Caki2 (cell line): ENCODE measurements at places on chromosomes 4 and X.
A peak's percentile ranks its signal among the peaks of the same experiment; 100 is the strongest.

GRCh38 chrX:130136961-130137360, 26.7 kb upstream of the ELF4 start:
- DNase-seq, result no peak

DNA sequence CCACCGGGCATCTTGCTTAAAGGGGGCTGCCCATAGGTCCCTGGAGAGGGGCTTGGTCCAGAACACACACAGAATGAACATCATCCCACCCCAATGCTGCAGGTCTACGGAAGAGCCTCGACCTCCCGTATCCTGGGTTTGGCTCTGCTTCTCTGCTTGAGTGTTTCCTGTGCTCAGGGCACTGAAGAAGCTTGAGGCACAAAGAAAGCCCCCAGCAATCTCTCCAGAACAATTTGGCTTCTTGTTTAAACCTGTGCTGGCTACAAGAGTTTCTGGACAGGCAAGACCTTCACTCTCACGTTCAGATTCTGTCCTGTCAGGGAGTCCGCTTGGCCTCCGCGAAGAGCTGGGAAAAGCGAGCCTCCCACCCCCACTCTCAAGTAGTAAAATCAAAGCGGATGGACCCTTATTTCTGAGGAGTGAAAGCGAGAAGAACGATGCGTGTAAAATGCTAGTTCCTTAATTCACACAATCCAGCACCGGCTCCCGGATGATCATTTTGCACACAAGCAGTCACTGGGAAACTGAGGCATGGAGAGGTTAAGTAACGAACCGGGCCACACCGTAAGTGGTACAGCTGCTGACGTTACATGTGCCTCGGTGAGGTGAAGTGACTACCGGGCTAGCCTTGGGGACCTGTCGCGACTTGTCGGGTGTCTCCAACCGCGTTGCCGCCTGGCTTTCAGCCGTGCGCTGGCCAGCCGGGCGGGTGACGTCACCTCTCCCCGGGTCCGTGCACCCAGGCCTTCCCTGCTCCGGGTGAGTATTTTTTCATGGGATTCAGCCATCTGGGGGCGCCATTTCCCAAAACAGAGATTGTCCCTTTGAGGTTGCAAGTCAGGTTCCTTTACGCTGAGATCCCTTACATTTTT, 3.1 kb upstream of the SFRP2 start:
- no peak for DNase-seq

DNA sequence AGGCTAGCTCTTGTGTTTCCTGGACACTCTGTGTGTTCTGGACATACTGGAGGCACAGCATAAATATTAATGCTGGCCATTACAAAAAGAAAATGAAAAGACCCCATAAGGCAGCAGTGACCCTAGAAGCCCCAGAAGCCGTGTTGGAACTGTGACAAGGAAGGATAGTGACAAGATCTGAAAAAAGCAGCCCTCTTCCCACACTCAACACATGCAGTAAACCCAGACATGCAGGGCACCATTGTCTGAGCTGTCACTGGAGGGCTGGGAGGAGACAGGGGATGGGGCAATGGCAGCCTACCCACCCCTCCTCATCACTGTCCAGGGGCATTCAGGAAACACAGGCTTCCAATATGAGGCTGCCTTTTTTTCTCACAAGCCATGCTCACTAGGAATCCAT, 6.5 kb downstream of the TRIM2 start:
- DNase-seq, result no peak

DNA sequence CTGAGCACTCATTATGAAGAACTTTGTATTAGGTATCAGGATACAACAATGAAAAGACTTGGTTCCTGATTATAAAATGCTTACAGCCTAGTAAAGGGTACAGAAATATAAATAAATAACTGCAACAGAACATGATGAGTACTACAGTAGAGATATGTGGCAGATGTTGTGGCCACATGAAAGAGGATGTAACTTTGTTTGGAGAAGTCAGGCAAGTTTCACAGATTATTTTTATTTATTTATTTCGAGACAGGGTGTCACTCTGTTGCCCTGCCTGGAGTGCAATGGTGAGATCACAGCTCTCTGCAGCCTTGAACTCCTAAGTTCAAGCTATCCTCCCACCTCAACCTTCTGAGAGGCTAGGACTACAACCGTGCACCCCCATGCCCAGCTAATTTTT, 15.8 kb upstream of the UBE2K start:
- no peak for DNase-seq

GRCh38 chr4:21697583-21697982, 251.0 kb downstream of the KCNIP4 start:
- DNase-seq, result peak; percentile 46

- DNase-seq, result no peak
Observed at GRCh38 chrX:115624916-115625315, 63.9 kb downstream of the PLS3 start.

DNA sequence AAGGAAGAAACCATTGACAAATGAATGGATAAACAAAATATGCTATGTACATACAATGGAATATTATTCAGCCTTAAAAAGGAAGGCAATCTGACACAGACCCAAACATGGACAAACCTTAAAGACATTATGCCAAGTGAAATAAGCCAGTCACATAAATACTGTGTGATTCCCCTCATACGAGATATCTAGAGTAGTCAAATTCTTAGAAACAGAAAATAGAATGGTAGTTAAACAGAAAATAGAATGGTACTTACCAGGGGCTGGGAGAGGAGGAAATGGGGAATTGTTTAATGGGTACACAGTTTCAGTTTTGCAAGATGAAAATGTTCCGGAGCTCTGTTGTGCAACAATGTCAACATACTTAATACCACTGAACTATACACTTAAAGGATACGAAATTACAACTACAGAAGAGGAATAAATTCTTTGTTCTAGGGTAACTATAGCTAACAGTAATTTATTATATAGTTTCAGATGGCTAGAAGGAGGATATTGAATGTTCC, 47.8 kb upstream of the DUSP21 start:
- no peak for DNase-seq

DNA sequence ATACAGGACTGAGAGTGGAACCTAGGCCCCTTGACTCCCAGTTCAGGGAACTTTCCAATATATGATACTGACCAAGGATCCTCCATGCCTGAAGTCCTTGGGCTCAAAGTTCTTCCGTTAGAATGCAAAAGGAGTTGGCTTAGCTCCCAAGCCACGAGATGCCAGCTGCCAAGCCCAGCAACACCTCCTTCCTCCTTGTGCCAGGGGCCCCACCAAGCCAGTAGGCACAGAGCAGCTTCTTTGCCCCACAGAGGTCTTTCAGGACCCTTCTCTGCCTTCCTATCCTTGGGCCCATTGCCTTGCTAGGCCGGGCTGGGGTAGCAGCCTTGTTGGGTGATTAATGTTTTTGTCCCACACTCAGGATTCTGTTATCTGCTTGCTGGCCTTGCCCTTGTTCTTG, 105.6 kb downstream of the EFNB1 start:
- no peak for DNase-seq

- peak; percentile 23 for DNase-seq
Observed at GRCh38 chr4:89434364-89434988, 126.9 kb upstream of the GPRIN3 start.

DNA sequence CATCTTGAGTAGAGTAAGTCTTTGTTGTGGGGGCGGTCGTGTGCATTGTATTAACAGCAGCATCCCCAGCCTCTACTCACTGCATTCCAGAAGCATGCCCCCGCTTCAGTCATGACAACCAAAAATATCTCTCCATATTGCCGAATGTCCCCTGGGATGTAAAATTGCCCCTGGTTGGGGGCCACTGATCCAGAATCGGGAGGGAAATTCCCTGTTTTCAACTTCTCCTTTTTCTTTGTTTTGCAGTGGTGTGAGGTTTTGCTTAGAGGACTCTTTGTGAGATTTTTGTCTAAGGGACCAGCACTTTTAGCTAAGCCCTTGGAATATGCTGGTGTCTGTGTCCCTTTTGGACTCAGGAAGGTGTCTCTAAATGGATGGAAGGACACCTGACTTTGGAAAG, 3.0 kb upstream of the IL13RA1 start:
- no peak for DNase-seq

DNA sequence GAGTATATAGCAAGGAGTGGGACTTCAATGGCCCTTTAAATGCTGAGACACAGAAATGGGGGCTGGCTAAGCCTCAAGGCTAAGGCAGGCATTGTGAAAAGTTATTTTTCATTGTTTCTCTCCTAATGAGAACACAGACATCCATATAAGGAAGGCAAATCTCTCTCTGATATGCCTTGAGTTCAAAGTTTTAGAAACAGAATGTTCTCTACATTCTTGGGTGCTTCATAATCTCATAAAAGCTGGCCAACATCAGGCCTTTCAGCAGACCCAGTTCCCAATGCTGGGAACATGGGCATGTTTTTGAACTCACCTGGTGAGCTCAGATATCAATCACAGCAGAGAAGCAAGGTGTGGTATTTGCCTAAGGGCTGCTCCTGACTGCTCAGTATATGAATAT, 19.4 kb upstream of the RAB40A start:
- no peak for DNase-seq

DNA sequence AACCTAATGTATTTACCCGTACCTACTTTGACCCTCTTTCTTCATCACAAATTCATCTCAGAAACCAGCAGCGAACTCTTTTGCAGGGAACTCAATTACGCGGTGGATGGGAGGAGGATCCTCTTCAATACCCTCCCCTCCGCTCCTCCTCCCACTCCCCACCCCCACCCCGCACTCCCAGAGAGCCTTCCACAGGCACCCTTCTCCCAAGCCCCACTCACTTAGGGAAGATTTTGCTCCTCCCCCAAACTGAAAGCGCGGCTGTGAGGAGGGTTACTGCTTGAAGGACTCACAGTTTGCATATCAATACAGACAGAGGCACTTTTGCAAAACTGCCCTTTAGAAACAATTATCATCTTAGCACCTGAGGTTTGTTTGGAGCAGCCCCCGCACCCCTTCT, 960 bp upstream of the IL1RAPL1 start:
- DNase-seq, result no peak

DNA sequence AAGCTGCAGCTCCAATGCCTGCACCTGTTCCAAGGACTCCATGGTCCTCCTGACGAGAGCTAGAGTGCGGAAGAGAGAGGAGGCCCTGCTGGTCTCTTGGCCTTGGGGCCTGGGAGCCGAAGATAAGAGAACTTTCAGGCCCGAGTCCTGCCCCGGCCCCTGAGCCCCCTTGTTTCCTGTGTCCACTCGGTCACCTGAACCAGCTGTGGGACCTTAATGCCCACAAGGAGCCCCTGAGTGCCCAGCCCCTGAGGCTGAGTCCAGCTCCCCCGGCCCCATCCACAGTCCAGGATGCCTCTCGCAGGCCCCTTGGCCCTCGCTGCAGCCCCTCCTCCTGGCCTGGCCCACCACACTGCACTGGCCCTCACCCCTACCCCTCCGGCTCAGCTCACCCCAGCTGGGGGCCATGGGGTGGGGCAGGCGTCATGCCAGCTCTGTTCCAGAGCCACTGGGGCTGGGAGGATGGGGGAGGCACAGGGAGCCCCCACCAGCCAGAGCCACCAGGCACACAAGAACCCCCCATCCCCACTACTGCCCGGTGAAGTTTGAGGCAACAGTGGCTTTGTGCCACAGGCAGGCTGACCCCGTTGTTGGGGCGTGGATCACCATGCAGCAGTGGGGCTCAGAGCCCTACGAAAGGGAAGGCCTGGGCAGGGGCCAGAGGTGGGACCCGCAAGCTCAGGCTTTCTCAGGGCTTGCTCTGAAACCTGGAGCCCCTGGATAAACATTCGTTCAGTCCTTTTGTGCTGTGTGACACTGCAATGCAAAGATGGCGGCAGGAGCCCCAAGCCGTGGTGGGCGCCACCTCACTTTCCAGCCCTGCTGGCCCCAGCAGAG, 14.1 kb downstream of the NAT8L start:
- no peak for DNase-seq

DNA sequence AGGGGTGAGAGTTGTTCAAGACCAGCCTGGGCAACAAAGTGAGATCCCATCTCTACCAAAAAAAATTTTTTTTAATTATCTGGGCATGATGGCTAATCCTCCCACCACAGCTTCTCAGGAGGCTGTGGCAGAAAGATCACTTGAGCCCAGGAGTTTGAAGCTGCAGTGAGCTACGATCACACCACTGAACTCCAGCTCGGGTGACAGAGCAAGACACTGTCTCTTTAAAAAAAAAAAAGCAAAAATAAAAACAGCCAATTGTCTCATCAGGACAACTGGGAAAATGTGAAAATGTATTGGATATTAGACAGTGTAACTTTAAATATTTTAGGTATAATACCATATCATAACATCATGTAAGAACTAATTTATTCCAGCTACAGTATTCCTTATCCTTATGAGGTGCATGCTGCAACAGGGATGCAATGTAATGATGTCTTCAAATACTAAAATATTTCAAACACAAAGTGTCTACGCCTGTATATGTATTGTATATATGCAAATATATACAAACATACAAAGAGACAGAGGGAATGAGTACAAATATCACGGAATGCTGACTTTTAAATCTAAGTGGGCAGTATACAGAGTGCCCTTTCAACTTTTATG, 17.2 kb downstream of the FAM13A start:
- DNase-seq, result no peak

DNA sequence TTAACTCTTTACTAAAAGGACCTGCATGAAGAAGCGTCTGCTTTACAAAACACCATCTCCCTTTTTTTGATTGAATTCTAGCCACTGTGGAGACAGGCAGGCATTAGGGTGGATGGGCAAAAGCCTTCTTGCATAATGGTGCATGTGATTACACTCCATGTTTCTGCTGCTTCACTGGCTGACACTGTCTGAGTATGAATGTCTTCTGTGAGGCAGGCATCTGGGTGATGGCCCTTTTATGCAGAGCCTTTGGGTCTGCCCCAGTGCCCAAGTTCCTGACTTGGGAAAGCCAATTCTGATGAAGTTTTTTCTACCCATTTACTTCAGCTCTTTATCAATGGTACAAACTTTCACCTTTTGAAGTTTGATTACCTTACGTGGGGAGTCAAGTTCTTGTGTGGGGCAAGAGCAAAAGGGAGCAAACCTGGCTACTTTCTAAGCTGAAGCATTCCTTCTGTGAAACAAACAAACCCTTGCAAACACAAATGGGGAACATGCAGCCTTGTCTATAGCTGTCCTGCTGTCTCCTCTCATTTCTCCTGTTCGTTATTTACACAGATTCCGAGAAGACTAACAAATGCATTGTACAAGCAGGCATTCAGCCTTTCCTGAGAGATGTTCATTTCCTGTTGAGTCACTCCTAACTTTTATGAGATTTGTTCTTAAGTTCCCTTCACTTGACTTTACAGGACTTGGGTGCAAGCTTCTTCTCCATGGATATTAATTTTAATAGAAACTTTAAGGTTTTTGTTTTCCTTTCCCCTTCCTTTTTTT, 301.9 kb downstream of the TLL1 start:
- no peak for DNase-seq

DNA sequence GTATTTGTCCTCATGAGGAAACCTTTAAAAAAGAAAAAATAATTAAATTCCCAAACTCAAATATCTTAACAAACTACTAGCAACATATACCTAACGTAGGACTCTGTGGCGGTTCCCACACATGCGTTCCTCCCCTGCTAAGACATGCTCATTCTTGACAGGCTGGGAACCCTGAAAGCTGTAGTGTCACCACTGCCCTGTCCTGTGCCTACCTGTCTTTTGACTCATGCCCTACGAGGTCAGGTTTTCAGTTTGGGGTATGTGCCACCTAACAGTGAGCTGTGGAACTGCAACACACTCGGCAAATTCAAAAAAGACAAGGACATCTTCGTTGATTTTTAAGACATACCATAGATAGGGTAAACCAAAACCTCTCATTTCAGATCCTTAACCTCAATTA, 17.8 kb downstream of the IDS start:
- peak; percentile 8 for DNase-seq
